ENCODE measurements at places on chromosomes 11 and 22.

DNA sequence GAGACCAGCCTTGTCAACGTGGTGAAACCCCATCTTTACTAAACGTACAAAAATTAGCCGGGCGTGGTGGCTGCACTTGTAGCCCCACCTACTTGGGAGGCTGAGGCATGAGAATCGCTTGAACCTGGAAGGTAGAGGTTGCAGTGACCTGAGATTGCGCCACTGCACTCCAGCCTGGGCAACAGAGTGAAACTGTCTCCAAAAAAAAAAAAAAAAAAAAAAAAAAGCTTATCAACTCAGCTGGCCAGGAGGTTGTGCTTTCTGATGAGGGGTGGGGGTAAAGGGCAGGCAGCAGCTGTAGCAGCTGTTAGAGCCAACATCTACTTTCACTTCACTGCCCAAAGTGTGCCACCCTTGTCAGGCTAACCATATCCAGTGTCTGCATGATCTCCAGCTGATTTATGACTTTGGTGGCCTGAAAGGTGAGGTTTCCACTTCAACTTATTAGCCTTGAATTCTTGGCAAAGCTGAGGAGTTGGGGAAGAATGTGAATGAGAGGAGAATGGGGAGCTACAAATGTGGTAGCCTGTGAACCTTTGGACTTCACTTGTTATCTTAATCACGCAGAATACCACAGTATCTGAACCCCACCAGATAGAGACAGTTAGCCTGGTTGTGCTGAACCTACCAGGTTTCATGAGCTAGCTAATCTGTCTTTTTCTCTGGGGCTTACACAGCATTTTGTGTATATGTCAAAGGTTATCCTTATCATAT is 19.6 kb downstream of the RNF121 start:
- no peak for DNase-seq

- DNase-seq = no peak
These were observed 1436.4 kb downstream of the BRD1 start for GRCh38 chr22:48391171-48391711.

DNA sequence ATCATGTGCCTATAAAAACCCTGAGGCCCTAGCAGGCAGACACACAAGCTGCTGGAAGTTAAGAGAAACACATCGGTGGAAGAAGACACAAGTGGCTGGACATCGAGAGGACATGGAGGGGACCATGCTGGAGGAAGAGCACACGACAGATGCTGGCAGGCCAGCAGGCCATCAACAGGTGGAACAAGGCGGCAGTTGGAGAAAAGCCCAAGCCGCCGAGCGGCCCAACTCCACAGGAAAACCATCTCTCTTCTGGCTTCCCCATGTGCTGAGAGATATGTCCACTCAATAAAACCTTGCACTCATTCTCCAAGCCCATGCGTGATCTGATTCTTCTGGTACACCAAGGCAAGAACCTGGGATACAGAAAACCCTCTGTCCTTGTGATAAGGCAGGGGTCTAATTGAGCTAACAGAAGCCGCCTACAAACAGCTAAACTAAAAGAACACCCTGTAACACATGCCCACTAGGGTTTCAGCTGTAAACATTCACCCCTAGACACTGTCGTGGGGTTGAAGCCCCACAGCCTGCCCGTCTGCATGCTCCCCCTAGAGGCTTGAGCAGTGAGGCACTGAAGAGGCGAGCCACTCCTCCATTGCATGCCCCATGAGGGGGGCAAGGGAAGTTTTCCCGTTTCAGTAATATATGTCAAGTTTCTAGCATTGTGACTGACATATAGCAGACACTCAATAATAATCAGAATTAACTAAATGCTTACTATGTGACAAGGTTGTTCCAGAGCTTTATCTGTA is 39.0 kb upstream of the MMP20 start:
- no peak for DNase-seq

- DNase-seq = no peak
These were observed 96.1 kb downstream of the PRR5L start for GRCh38 chr11:36392196-36392595.

- no peak for DNase-seq
These were observed 14.2 kb upstream of the RFPL2 start for GRCh38 chr22:32219026-32219425.

DNA sequence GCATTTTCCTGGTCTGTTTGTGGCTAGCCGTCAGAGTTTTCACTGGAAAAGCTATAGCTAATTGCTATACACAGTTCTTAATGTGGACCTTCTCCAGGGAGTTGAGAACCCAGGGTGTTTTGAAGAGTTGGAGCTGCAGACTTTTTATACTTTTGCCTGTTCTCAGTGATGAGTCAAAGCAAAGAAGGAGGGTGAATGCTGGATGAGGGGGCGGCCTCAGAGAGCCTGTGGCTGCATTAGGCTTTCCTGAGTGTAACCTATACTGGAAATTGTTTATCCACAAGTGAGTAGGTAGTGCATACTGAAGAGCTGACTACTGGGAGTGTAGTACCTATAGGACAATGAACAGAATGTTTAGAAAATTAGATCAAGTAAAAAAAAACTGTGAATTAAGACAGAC is 79.7 kb upstream of the HORMAD2 start:
- DNase-seq = no peak

GRCh38 chr11:63698976-63699733 is 17.9 kb downstream of the RTN3 start:
- DNase-seq = no peak

DNA sequence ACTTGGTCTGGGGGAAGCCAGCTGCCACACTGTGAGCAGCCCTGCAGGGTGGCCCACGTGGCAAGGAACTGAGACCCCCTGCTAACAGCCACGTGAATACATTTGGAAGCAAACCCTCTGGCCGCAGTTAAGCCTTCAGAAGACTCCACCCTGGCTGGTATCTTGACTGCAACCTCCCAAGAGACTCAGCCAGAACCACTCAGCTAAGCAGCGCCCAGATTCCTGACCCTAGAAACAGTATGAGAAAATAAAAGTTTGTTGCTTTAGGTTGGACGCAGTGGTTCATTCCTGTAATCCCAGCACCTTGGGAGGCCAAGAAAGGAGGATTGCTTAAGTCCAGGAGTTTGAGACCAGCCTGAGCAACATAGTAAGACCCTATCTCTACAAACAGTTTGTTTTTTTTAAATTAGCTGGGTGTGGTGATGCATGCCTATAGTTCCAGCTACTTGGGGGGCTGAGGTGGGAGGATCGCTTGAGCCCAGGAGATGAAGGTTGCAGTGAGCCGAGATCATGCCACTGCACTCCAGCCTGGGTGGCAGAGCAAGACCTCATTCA is 8.7 kb downstream of the ZMAT5 start:
- DNase-seq = no peak

GRCh38 chr11:112748713-112749543 is 212.3 kb upstream of the NCAM1 start:
- no peak for DNase-seq

- DNase-seq = no peak
These were observed 6.6 kb upstream of the RNF169 start for GRCh38 chr11:74742070-74742469.

- DNase-seq = no peak
These were observed 191.4 kb downstream of the ARHGAP42 start for GRCh38 chr11:100878474-100878873.

DNA sequence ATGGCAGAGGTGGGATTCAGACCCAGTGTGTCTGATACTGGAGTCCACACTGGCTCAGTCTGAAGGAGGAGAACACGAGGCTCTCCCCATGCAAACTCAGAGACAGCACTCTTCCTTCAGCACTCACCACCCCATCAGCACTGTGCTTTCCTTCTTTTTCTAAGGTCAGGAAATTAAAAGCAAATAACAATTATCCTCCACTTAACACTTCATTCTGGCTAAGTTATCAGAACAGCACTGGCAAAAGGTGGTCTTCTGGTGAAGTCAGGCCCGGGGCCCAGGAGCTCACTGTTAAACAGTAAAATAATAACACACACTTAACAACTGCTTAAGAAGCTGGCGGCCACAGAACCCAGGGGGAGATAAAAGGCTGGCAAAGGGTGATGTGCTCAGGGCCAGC is 107.1 kb downstream of the NAT10 start:
- no peak for DNase-seq

GRCh38 chr11:128701086-128701485 is 7.2 kb downstream of the FLI1 start:
- DNase-seq = no peak

DNA sequence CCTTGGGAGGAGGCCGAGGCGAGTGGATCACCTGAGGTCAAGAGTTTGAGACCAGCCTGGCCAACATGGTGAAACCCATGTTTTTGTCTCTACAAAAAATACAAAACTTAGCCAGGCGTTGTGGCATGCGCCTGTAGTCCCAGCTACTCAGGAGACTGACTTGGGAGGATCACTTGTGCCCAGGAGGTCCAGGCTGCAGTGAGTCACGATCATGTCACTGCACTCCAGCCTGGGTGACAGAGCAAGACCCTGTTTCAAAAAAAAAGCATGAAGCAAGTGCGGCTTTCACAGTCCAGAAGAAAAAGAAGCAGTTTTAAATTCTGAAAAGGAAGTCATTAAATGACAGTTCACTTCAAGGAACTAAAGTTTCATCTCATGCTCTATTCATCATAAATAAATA is 7.1 kb upstream of the LTO1 start:
- DNase-seq = no peak

DNA sequence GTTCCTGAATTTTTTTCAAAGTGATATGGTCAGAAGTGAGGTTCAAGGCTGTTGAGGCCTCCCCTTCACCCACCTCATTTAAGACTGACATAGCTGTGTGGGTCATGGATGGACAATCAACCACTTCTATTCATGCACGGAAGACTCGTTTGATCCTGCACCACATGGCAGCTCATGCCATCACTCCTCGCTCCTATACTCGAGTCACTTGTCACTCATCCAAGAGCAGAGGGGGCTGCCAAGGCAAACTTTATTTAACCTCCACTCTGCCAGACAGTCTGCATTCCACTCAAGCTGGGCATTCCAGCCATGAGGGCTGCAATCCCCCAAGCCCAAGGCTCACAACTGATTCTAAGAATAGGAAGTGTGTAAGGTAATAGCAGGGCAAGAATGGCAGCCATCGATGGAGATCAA is 34.1 kb downstream of the SNX19 start:
- no peak for DNase-seq

GRCh38 chr22:28983788-28984441 is 77.7 kb downstream of the C22orf31 start:
- DNase-seq = no peak

- no peak for DNase-seq
These were observed 19.2 kb downstream of the CPT1A start for GRCh38 chr11:68822546-68822945.

- no peak for DNase-seq
These were observed 256.0 kb upstream of the B3GAT1 start for GRCh38 chr11:134668076-134668475.

- no peak for DNase-seq
These were observed 970.5 kb upstream of the CCDC90B start for GRCh38 chr11:84256618-84257017.

DNA sequence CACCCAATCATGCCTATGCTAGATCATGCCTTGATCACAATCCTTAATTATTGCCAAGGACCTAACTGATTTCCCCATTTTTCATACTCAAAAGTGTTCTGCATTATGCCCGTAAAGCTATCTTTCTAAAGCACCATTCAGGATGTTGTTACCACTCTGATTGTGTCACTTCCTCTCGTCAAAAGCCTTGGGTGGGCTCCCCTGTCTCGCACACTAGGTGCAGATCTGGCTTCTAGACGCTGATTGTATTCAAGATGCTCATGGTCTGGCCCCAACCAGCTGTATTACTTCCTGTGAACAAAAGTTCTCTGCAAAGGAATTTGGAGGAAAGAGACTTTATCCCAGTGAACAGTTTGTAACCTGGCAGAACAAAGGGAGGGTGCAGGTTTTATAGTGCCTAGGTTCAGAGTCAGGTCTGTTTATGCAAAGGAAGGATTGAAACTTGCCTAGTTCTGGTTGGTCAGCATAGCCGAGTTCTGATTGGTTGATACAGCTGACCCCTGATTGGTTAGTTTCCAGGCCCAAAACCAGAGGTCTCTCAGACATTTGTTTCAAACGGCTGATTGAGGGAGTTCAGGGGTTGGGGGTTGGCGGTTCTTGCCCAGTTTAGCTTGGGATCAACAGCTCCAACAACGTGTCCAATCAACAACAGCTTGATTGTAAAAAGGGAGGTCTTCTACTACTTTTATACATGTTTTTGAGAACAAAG is 25.4 kb downstream of the ATG13 start:
- DNase-seq = no peak

GRCh38 chr11:89452780-89453179 is 38.4 kb downstream of the NOX4 start:
- DNase-seq = no peak

DNA sequence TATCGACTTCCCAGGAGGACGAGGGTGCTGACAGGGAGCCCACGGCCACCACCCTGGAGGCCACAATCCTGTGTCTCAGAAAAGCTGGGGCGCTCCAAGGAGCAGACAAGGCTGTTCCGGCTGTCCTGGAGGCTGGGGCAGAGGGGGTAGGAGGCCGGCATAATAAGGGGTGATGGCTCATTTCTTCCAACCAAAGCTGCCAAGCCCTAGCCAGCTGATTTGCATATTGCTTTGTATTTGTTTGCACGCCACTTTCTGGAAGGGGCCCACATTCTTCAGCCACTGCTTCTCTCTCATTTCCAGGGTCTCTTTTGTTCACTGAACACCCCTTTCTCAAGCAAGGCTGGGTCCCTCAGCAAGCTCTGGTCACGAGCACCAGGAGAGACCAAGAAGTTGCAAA is 4.7 kb downstream of the PDE2A start:
- DNase-seq = no peak

GRCh38 chr11:19793326-19793725 is 80.7 kb downstream of the NAV2 start:
- DNase-seq = no peak

DNA sequence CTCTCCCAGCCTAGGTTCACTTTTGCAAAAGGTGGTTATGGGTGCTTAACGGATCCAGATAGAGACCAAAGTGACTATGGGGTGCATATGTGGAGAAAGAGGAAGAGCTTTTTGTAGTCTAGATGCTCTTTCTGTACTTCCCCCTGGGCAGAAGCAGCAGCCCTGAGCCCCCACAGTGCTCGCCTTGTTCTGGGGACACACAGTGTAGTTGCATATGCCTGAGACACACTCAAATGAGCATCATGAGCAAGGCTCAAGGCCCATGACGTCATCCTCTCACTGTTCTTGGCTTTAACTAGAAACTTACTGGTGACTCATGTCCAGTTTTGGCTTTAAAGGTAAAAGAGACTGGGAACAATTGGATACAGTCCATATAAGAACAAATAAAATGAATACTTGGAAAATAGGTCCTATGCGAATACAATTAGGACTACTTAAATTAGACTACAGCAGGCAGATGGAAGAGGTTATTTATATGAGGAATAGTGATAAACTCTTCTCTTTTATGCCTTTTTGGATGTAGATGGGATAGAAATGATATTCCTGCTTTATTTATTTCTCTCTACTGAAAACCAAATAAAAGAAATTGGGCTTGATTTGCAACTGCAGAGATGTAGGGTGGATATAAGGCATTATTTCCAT is 20.1 kb upstream of the PEX26 start:
- DNase-seq = no peak
